ENCODE measurements at places on chromosomes 5 and 9.

- peak; percentile 12 for DNase-seq
Measured at GRCh38 chr9:131598121-131598520, 52.8 kb downstream of the PRRT1B start.

- no peak for DNase-seq
Measured at GRCh38 chr5:95178046-95178651, 106.7 kb downstream of the MCTP1 start.

GRCh38 chr9:109403766-109404320 lies 83.0 kb upstream of the EPB41L4B start:
- no peak for DNase-seq

DNA sequence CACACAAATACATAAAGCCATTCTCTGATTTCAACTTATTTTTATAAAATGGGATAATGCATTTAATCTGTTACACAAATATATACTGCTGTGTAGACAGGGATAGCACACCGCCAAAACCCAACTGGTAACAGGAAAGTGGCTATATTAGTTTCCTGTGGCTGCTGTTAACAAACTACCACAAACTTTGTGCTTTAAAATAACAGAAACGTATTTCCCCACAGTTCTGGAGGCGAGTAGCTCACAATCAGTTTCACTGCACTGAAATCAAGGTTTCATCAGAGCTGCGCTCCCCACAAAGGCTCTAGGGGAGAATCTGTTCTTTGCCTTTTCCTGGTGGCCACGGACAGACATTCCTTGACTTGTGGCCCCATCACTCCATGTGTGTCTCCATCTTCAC lies 94.0 kb downstream of the MLLT3 start:
- no peak for DNase-seq

- DNase-seq = peak; percentile 60
Measured at GRCh38 chr9:136438548-136439480, 831 bp downstream of the INPP5E start.

DNA sequence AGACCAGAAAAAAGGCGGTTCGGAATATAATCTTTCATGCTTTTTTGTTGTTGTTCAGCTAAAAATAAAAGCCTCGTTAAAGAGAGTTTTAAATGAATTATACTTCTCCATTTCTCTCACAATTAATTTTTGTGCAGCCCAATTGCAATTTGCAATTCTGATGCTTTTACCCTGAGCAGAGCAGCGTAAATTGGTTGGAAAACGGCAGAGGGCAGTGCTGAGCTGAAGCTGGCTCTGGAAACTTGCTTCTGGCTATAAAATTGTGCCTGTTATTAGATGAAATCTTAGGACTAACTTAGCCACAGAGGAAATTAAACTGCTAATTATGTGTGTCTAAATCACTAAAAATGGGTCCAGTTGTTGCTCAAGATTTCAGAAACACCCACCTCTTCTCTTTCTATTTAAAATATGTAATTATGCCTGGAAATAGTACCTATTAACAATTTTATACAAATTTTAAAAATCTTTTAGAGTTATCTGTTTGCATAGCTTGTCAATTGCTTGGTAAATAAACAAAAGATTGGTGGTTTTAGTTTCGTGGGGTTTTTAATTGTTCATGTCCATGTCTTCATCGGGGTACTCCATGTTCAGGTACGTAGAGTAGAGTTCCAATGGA lies 441.8 kb upstream of the TLE4 start:
- no peak for DNase-seq

- DNase-seq = no peak
Measured at GRCh38 chr9:16505199-16505598, 365.3 kb downstream of the BNC2 start.

GRCh38 chr5:137688210-137688840 lies 47.6 kb downstream of the KLHL3 start:
- no peak for DNase-seq

- no peak for DNase-seq
Measured at GRCh38 chr9:12884736-12885395, 110.0 kb downstream of the LURAP1L start.

- no peak for DNase-seq
Measured at GRCh38 chr9:82923092-82923911, 139.6 kb downstream of the RASEF start.
